GM03348 (cell line): ENCODE measurements at places on chromosomes 2 and 18.

- no peak for DNase-seq
Measured at GRCh38 chr18:49014605-49015267, 64.0 kb upstream of the SMAD7 start.

DNA sequence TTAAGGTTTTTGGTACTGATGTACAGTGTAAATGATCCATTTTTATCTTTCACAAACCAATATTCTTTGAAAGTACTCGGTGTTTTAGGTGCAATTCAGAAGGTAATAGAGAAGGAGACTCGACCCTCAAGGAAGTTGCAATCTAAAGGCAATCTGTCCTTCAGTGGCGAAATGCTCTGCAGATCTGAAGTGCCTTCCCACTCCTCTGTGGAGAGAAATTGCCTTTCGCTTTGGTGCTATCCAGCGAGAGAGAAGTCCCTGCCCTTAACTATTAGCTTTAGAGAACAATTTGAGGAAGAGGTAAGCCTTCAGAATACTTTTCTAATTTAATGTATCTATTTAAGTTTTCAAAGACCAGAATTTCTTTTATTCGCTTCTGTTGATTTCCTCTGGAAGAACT is 371.8 kb upstream of the FANCL start:
- no peak for DNase-seq

DNA sequence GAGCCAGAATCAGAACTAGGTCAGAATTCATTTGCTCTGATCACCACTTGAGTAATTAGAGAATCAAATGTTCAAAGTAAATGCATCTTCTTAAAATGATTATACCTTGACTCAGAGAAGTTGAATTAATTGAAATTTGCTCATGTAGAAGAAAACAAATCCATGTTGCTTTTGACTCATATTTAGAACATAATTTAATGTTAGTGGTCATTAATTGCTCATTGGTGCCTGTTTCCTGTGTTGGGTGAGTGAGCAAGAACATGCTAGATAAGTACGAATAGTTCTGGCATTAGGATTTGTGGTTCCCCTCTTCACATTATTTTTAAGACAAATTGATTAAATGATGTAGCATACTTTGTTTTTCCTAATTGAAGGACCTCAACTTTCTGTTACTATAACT is 19.0 kb downstream of the ACVR2A start:
- DNase-seq = no peak

- no peak for DNase-seq
Measured at GRCh38 chr2:149849136-149849535, 261.6 kb upstream of the MMADHC start.

GRCh38 chr2:37390777-37391176 is 46.3 kb downstream of the QPCT start:
- DNase-seq = no peak

- DNase-seq = no peak
Measured at GRCh38 chr18:65568866-65569265, 181.9 kb upstream of the CDH7 start.

GRCh38 chr2:46873604-46874068 is 42.0 kb downstream of the MCFD2 start:
- peak; percentile 89 for DNase-seq

- DNase-seq = no peak
Measured at GRCh38 chr2:33494155-33494779, 17.8 kb downstream of the RASGRP3 start.

DNA sequence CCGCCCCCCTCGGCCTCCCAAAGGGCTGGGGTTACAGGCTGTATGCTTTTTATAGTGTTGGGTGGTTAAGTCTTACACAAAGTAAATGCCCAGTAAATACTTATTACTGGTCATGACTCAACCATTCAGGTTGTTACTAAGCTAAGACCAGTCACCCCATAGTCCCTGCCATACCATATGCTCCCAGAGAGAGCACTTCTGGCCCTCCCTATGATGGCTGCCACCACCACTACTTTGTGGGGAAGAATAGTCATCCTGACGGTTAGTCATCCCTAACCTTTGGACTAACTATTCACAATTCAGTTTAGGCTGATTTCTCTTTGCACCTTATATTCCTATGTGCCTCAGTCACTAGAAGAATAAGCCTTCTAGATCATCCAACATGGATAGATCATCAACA is 42.0 kb upstream of the MSH2 start:
- DNase-seq = peak; percentile 59
